ENCODE measurements at places on chromosomes 5 and 9. TPM values are rescaled to one million over a fixed set of nuclear protein-coding genes. Genes with fewer than 3 reads are reported as not detected.
A peak's percentile ranks its signal among the peaks of the same experiment; 100 is the strongest.

GRCh38 chr5:179323026-179323870, 22.0 kb downstream of the ADAMTS2 start:
- H3K27me3 ChIP-seq: peaks cover 5% of the 10 kb centered on the region
- H3K36me3 ChIP-seq: no peaks in the 10 kb centered on the region
- H3K4me1 ChIP-seq: no peaks in the 10 kb centered on the region
- no peak overlapping the region for H3K4me3 ChIP-seq
- peak; percentile 1 for DNase-seq

- H3K27me3 ChIP-seq: no peaks in the 10 kb centered on the region
- no peak for DNase-seq
- peaks cover 55% of the 10 kb centered on the region for H3K36me3 ChIP-seq
- no peak overlapping the region for H3K27ac ChIP-seq
- no peak overlapping the region for H3K4me3 ChIP-seq
- peaks cover 53% of the 10 kb centered on the region for H3K4me1 ChIP-seq
These were observed 10.1 kb downstream of the MACROH2A1 start for GRCh38 chr5:135388860-135389435.

- DNase-seq: peak; percentile 70
- H3K36me3 ChIP-seq: no peaks in the 10 kb centered on the region
- H3K4me1 ChIP-seq: no peaks in the 10 kb centered on the region
- peaks cover 5% of the 10 kb centered on the region for H3K27me3 ChIP-seq
These were observed 89.7 kb upstream of the CCNG1 start for GRCh38 chr5:163347671-163348070.

DNA sequence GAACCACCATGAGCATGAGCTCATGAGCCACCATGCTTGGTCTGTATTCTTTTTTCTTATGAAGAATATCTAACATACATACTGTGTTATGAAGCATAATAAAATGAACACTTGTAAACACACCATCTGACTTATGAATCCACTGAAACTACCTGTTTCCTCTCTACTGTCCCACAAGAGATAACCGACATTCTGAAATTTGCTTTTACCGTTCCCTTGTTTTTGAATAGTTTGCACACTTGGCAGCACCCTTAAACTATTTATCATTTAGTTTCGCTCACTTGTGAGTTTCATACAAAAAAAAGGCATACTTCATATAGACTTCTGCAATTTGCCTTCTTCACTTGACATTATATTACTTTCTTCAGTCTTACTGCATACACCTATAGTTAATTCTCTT, 8.9 kb downstream of the LARS1 start:
- H3K27ac ChIP-seq: no peak overlapping the region
- peaks cover 13% of the 10 kb centered on the region for H3K4me1 ChIP-seq
- no peak for DNase-seq

DNA sequence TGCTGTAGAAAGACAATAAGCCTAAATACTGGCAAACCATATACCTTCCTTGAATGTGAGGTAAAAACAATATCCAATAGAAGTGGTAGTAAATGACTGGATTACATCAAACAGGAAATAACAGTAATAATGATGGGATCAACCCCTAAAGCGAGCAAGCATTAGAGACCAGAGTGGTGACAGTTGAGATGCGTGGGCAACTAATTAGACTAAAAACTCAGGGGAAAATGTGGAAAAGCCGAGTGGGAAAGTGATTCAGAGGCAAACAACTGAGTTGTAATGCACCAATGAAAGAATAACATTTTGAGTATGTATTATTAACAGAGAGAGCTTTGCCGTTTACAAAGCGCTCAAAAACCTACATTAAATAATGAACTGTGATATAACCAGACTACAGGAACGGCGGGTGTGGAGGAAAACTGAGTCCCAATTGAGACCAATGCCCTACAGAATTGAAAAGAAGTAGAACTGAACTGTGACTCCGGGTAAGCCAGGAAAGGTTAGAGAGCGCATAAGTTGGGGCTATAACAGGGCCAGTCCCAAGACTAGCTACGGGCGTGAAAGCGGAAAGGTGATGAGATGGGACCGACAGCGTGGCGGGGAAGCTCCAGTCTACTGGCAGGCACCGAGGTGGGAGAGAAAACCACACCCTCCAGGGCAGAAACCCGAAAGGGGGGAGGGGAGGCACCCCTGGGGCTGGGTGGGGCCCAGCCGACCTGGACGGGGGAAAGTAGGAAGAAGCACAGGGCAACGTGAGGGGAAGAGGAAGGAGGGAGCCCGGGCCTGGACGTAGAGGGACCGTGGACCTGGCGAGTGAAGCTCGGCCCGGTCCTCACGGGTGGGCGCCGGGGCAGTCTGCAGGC, 592 bp downstream of the UBAP2 start:
- peak overlapping the region; percentile 90 for H3K4me3 ChIP-seq
- peaks cover 11% of the 10 kb centered on the region for H3K36me3 ChIP-seq
- no peaks in the 10 kb centered on the region for H3K27me3 ChIP-seq
- peak overlapping the region; percentile 99 for H3K27ac ChIP-seq

- peak; percentile 69 for DNase-seq
- H3K36me3 ChIP-seq: no peaks in the 10 kb centered on the region
- H3K27ac ChIP-seq: no peak overlapping the region
- H3K4me3 ChIP-seq: no peak overlapping the region
- H3K4me1 ChIP-seq: peaks cover 3% of the 10 kb centered on the region
These were observed 11.4 kb upstream of the ASS1 start for GRCh38 chr9:130433168-130433946.

- H3K36me3 ChIP-seq: no peaks in the 10 kb centered on the region
- DNase-seq: no peak
- no peaks in the 10 kb centered on the region for H3K4me1 ChIP-seq
- H3K27ac ChIP-seq: no peak overlapping the region
- no peak overlapping the region for H3K4me3 ChIP-seq
- no peaks in the 10 kb centered on the region for H3K27me3 ChIP-seq
These were observed 116.1 kb downstream of the TUSC1 start for GRCh38 chr9:25562101-25562500.

- H3K4me1 ChIP-seq: no peaks in the 10 kb centered on the region
- H3K36me3 ChIP-seq: no peaks in the 10 kb centered on the region
These were observed 193.2 kb downstream of the MAST4 start for GRCh38 chr5:66789434-66789833.

- H3K36me3 ChIP-seq: peaks cover 13% of the 10 kb centered on the region
- H3K27ac ChIP-seq: no peak overlapping the region
- no peaks in the 10 kb centered on the region for H3K27me3 ChIP-seq
- H3K4me1 ChIP-seq: peaks cover 26% of the 10 kb centered on the region
These were observed 95.5 kb downstream of the ZCCHC7 start for GRCh38 chr9:37215830-37216229.

DNA sequence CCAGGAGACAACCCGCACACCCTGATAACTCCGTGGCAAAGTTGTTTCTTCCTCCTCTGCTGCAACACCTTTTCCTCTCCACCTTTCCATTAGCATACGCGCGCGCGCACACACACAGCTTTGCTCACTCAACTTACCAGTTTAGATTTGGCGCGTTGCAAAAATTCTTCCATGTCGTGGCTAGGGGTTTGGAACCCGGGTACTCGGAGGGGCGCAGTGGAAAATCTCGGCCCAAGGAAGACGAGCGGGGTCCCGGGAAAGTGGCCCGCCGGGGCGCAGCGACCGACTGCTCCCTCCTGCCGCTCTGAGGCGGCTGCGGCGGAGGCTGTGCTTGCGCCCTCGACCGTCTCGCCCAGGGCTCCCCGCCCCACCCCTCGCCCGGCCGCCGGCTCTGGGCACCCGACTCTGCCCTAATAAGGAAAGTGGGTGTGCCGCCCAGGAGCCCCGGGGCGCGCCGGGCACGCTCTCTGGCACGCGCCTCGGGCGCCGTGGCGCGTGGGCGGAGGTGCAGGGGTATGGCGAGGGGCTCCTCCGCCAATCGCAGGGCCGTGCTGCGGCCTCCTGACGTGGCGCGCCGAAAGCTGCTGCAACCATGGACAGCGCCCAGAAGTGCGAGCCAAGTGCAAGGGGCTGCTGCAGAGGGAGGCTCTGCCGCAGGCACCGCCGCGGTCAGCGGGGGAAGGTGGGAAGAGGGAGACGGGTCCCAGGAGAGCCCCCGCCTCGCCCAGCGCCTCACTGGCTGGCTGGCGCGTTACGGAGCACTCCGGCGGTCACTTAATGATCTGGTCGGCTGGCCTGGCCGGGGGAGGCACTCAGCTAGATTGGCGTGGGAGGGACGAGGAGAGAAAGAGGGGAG, at the start of gene PRUNE2:
Gene PRUNE2 (minus strand): TSS at position 324 of the 856 bp plus-strand sequence. CDS start 151 bp downstream, at position 173.
- no peak within 1 kb of the TSS for H3K27ac ChIP-seq
- H3K27me3 ChIP-seq: peaks cover 38% of the 10 kb centered on the region
- no peaks in the 10 kb centered on the region for H3K36me3 ChIP-seq
- peaks cover 4% of the 10 kb centered on the region for H3K4me1 ChIP-seq
- peak; percentile 60 for DNase-seq
- no peak within 1 kb of the TSS for H3K4me3 ChIP-seq

Gene PLEKHG4B
- total RNA-seq: 0.23 TPM

Gene C9orf50
- total RNA-seq: not detected

Data from activated CD4-positive, alpha-beta T cell treated with anti-CD3 and anti-CD28 coated beads for 36 hours (primary cell).